ENCODE measurements at places on chromosomes 2 and 18.

- DNase-seq: no peak
These were observed 129.3 kb upstream of the TLK1 start for GRCh38 chr2:171289991-171290390.

DNA sequence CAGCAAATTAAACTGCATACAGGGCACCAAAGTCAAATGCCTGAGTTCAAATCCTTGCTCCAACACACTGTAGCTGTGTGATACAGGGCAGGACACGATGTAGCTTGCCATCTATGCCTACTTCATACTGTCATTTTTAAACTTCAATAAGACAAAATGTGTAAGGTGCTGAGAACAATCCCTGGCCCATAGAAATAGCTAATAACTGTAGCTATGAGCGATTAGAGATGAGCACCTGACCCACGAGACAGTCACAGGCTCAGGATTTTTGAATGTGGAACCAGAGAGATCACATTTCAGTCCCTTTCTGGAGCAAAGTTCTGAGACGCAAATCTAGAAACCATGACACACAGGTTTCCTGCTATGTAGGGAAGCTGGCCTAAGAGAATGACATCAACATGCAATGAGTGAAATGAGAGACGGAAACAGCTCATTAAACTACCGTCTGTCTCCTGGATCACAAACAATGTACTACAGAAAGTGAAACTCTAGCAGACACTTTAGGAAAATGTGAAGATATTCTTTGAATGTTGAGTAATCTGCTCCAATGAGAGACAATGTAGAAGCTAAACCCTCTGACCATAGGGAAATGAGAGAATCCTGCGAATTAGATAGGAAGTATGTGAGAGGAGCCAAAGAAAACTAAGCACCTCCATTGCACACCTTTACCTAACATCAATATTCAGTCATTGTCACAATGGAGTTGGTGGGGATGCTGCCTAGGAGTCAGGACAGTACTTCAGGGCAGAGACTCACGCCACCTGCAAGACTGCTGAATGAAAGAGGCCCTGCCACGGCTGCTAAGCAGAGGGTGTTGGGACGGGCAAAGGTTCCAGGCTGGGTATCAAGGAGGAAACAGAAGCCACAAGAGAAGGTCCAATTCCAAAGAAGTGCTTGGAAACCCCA, 25.5 kb downstream of the B4GALT6 start:
- peak; percentile 89 for DNase-seq

GRCh38 chr2:19973466-19973865, 16.4 kb downstream of the WDR35 start:
- no peak for DNase-seq

- DNase-seq: no peak
These were observed 11.7 kb upstream of the LOXHD1 start for GRCh38 chr18:46668694-46669093.

- no peak for DNase-seq
These were observed 44.4 kb upstream of the SETBP1 start for GRCh38 chr18:44636241-44636640.

DNA sequence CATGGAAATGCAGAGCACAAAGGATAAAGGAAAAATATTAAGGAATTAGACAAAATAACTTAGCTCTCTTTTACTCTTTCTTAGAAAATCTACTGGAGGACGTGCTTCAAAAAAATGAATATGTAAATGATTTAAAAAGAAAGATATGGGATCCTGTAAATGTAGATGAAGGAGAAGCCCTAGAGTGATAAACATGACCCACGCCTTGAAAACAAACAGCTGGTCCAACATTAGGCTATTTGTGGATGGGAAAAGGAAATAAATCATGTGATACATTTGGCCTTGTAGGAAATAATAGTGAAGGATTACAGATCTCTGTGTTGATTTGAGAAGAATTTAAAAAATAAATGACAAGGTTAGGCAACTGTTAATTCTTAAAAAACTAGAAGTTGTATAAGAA, 492.1 kb upstream of the SLC39A10 start:
- no peak for DNase-seq

Data from GM12878 (cell line).